T-helper 2 cell treated with Interferon-gamma antibody and Interleukin-4, amounts not matched to agents 5 μg/mL and 100 μg/mL, for 36 hours (primary cell): ENCODE measurements at places on chromosomes 13 and 19.
A peak's percentile ranks its signal among the peaks of the same experiment; 100 is the strongest.

- peak overlapping the region; percentile 75 for H3K4me3 ChIP-seq
- H3K27ac ChIP-seq, result no peak overlapping the region
- DNase-seq, result no peak
- peaks cover 3% of the 10 kb centered on the region for H3K36me3 ChIP-seq
- no peaks in the 10 kb centered on the region for H3K27me3 ChIP-seq
- H3K4me1 ChIP-seq, result peaks cover 8% of the 10 kb centered on the region
Observed at GRCh38 chr19:926323-926588, 421 bp downstream of the ARID3A start.

DNA sequence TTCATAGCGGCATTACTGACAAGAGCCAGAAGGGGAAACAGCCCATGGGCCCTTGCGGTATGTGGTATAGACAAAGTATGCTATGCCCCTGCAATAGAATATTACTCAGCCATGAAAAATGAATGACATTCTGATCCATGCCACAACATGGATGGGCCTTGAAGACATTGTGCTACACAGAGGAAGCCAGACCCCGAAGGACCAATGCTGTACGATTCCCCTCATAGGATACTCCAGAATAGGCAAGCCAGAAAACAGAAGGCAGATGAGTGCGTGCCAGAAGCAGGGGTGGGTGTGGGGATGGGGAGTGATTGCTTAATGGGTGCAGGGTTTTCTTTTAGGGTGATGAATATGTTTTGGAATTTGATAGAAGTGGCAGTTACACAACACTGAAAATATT, 342.0 kb downstream of the TEX29 start:
- no peak overlapping the region for H3K27ac ChIP-seq
- H3K36me3 ChIP-seq, result no peaks in the 10 kb centered on the region
- no peak overlapping the region for H3K4me3 ChIP-seq

DNA sequence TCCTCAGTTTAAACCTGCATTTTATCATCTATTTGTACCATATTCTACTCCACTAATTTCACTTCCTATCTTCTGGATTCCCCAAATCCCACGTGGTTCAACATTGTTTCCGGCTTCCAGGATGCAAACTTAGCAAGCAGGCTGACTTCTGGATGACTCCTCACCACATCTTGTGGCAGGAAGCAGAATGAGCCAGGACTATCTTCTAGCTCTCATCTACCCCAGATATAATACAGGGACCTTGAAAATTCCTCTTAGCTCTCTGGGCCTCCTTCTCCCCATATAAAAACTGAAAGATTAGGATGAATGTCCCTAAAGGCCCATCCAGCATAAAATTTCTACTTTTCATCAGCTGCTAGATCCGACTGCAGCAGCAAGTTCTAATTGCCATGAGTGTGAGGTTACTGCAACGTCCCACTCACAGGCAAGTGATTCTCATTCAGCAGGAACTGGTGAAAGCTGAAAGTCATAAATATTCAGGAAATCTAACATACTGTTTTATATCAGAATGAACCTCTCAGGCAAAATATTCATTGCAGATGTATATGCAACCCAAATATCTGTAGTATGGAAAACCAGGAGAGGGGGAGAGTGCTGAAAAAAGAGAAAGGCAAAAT, 93.4 kb downstream of the KCTD12 start:
- H3K4me3 ChIP-seq, result no peak overlapping the region
- no peak overlapping the region for H3K27ac ChIP-seq
- H3K36me3 ChIP-seq, result no peaks in the 10 kb centered on the region
- peaks cover 3% of the 10 kb centered on the region for H3K27me3 ChIP-seq
- no peaks in the 10 kb centered on the region for H3K4me1 ChIP-seq

DNA sequence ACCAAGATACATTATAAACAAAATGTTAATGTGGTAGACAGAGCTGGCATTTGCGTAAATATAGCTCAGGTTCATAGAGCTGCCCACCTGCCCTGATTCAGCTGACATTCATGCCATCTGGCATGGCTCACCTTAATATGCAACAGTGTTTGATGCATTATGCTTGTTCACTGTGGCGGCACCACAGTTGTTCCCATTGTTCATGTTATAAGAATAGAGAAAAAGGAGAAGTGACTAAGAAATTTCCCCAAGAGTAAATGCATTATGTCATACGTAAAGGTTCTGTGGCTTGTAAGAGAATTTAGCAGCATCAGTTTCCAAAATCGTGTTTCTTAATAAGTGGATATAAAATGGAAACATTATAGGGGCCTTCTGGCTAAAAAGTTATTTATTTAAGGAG, 4.5 kb downstream of the CCNA1 start:
- DNase-seq, result no peak
- no peak overlapping the region for H3K4me3 ChIP-seq
- H3K27me3 ChIP-seq, result peaks cover 18% of the 10 kb centered on the region
- peaks cover 30% of the 10 kb centered on the region for H3K4me1 ChIP-seq
